Articular chondrocyte of knee joint (primary cell): ENCODE measurements at places on chromosomes 6 and 20. TPM values are rescaled to one million over a fixed set of nuclear protein-coding genes. Genes with fewer than 3 reads are reported as not detected.

BTN1A1 gene
- total RNA-seq = not detected in 2 replicates

PCK1 gene
- under 0.01 TPM in 1 of 2 replicates, not detected in the other for total RNA-seq

SCRT2 gene
- not detected in 2 replicates for total RNA-seq

NTSR1 gene
- total RNA-seq = not detected in 2 replicates

ACOT13 gene
- total RNA-seq = 15.0 and 15.1 TPM in 2 replicates

SAMD10 gene
- total RNA-seq = 0.43 and 0.65 TPM in 2 replicates

DNAH8 gene
- total RNA-seq = under 0.01 TPM in 2 replicates

ZNF322 gene
- total RNA-seq = 21.8 and 23.1 TPM in 2 replicates

SOBP gene
- 9.9 and 10.4 TPM in 2 replicates for total RNA-seq

GMNN gene
- 23.1 and 27.2 TPM in 2 replicates for total RNA-seq

TAGAP gene
- 0.11 TPM in 1 of 2 replicates, not detected in the other for total RNA-seq

BANF2 gene
- total RNA-seq = not detected in 2 replicates

PRDM13 gene
- total RNA-seq = not detected in 2 replicates

CRISP2 gene
- not detected in 2 replicates for total RNA-seq

TINAG gene
- 0.13 TPM in 1 of 2 replicates, not detected in the other for total RNA-seq

PIGU gene
- 14.7 and 15.7 TPM in 2 replicates for total RNA-seq

ANKRD66 gene
- not detected in 2 replicates for total RNA-seq

SLC35F1 gene
- total RNA-seq = under 0.01 TPM in 1 of 2 replicates, not detected in the other

FAM83D gene
- total RNA-seq = 12.8 and 14.5 TPM in 2 replicates

CCN2 gene
- 264 and 598 TPM in 2 replicates for total RNA-seq

SLC32A1 gene
- total RNA-seq = not detected in 2 replicates

ECT2L gene
- under 0.01 and 0.11 TPM in 2 replicates for total RNA-seq

CPXM1 gene
- 0.13 and 0.22 TPM in 2 replicates for total RNA-seq

SPATA25 gene
- total RNA-seq = 0.76 and 1.6 TPM in 2 replicates

PBOV1 gene
- total RNA-seq = not detected in 2 replicates

C4B gene
- total RNA-seq = 2.4 and 3.4 TPM in 2 replicates

C6orf58 gene
- total RNA-seq = not detected in 2 replicates

OR12D3 gene
- not detected in 2 replicates for total RNA-seq

ABHD16B gene
- not detected in 2 replicates for total RNA-seq

KHDC3L gene
- not detected in 2 replicates for total RNA-seq

NOTCH4 gene
- 0.65 and 1.1 TPM in 2 replicates for total RNA-seq
